ENCODE measurements at places on chromosomes 11 and 22.

- DNase-seq = peak; percentile 79
Measured at GRCh38 chr11:2700415-2701211, 819 bp upstream of the KCNQ1OT1 start.

DNA sequence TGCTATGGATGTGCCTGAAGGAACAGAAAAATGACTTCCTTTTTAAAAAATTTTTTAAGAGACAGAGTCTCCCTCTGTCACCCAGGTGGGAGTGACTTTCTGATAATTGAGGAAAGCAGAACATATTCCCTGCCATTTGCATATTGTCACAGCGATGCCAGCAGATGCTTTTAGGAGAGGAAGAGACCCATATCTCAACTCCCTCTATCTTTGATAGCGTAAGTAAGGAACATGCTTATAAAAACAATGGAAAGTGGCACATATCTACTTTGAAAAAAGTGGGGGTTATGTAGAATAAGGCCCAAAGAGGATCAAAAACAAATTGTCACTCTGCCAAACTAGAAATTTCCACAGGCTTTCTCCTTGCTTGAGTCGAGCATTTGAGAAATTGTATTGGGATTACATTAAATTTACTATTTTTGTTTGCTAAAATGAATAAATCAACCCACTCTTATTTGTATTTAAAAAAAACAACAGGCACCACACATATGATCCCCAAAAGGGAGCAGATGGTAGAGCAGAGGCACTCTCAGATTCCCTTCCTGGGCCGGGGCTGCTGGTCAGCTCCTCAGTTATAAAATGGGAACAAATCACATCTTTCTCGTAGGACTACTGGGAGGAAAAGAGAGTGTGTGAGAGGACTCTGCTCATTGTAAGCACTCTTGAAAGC, 68.8 kb upstream of the TSPAN18 start:
- DNase-seq = no peak

DNA sequence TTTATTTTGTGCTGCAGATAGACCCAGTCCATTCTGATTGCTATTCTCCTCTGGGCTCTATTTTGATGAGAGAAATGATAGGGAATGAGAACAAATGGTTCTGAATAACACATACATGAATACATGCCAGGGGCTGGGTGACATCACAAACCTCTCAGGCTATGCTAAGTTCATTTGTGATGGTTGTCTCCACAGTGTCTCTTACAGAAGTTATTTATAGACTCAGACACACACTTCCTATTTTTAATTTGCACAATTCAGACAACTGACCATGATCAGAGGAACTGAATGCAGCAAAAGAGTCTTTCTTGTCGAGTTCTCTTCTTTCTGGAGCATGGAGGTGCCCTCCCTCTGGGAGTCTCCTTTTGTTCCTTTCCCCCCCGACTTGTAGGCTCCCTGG, 991.7 kb downstream of the OPCML start:
- no peak for DNase-seq

- no peak for DNase-seq
Measured at GRCh38 chr11:45737056-45737455, 67.9 kb upstream of the SLC35C1 start.

DNA sequence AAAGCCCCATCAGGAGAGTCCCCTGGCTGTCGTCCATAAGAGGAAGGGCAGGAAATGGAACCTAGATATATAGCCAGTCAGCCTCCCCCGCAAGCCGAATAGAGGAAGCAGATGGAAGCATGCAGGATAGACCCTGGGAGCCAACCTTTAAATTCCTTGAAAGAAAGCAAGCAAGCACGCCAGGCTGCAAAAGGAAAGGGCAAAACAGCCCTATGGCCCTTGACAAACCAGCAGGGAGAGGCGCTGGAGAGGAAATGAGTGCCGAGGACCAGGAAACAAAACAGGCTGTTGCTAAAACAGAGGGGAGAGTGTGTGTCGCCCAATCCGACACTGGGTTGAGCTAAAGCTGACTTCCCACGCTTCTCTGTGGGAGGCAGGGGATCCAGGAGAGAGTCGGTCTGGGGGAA, 203.5 kb upstream of the MTNR1B start:
- peak; percentile 21 for DNase-seq

DNA sequence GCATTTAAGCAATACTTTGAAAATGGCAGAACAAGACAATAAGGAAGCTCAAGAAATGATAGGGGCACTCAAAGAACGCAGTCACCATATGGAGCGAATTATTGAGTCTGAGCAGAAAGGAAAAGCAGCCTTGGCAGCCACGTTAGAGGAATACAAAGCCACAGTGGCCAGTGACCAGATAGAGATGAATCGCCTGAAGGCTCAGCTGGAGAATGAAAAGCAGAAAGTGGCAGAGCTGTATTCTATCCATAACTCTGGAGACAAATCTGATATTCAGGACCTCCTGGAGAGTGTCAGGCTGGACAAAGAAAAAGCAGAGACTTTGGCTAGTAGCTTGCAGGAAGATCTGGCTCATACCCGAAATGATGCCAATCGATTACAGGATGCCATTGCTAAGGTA, 51.9 kb downstream of the SPECC1L start:
- peak; percentile 80 for DNase-seq

- DNase-seq = peak; percentile 85
Measured at GRCh38 chr22:27032091-27032761, 374.8 kb downstream of the MIAT start.

- DNase-seq = no peak
Measured at GRCh38 chr11:35134403-35135148, 4.4 kb upstream of the CD44 start.

- DNase-seq = no peak
Measured at GRCh38 chr11:133082453-133082781, 449.9 kb downstream of the OPCML start.

DNA sequence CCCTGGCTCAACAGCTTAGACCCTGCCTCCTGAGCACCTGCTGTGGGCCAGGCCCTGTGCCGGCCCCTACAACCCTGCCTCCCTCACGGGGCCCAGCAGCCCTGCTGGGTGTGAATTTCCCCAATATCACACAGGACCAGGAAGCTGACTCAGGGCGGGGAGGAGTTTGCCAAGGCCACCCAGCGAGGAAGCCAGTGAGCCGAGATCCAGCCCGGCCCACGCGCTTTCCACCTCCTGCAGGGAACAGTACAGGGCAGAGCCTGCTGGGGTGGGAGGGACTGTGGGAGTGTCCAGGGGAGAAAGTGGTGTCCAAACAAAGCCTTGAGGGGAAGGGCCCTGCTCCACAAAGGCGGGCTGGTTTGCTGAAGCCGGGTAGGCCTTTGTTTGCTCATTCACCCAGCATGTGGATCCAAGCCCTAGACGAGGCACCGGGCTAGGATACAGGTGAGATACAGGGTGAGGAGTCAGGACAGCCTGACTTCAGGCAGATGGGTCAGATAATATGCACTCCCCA, 26.8 kb downstream of the RPL3 start:
- DNase-seq = no peak

DNA sequence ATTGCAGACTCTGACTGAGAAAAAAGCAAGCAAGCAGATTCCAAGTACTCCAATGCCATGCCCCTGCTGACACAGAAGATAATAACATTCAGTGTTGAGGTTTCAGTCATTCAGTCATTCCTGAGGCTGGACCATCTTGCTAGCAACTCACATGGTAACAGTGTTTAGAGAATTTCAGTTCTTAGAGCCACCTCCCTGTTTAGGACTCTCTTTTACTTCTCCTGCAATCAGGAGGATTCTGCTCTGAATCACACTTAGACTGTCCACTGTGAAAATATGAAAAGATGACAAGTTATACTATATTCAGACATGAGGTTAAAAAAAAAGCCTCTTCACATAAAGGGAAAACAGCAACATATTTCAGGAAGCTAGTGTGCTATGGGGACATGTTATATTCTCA, 183.9 kb upstream of the CTSC start:
- DNase-seq = no peak

DNA sequence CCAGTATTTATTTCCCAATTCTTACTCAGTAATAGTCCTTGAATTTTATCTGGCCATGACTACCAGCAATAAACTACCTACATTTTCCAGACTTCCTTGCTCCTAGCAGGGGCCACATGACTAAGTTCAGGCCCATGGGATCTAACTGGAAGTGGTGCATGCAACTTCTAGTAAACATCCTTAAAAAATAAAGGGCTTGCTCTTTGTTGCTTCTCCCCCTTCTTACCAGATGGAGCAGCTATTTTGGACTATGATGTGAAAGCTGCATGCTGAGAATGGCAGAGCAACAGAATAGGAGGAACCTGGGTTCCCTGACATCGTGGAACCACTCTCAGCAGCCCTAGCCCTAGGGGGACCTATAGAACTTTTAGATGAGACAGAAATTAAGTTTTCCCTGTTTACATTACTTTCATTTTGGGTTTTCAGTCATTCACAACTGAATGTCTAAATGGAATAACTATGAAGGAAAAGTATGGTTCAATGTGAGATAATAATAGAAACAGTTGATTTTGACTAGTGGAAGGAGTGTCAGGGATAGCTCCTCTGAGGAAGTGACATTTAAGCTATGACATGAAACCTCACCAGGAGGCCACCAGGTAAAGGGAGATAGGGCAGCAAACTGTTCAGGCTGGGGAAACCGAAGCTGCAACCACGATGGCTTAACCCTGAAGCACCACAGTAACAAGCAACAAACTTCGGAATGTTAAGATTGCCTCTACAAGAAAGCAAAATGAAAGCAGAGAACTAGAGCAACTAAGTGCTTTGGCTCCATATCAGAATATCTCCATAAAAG, 48.9 kb downstream of the PHF21A start:
- DNase-seq = no peak

DNA sequence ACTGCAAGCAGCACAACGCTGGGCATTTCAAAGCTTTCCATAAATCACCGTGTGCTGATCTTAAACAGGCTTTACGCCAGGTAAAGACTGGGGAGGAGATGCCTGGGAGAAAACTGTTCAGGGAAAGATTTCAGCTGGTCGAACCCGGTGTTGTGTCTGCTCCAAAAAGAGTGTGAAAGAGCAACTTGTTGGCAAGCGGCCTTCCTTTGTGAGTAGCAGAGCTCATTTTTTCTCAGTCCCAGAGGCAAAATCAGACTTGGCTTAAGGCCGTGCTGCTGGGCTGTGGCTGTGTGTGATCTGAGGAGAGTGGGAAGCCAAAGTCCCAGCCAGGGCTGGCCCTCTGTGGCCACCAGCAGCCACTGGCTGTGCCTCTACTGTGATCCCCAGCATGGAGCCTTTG, 75.7 kb upstream of the E2F8 start:
- DNase-seq = no peak

DNA sequence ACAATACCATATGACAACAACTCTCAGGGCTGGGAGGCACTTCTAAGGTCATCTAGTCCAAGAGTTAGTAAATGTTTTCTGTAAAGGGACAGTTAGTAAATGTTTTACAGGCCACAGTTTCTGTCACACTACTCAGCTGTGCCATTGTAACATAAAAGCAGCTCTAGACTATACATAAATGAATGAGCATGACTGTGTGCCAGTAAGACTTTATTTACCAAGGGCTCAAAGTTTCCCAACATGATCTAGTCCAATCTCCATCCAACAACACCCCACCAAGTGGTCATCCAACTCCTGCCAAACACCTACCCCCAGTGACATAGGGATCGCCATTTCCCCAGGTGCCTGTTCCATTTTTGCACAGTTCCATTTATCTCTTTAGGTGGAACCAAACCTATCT, 12.1 kb downstream of the SERGEF start:
- no peak for DNase-seq

DNA sequence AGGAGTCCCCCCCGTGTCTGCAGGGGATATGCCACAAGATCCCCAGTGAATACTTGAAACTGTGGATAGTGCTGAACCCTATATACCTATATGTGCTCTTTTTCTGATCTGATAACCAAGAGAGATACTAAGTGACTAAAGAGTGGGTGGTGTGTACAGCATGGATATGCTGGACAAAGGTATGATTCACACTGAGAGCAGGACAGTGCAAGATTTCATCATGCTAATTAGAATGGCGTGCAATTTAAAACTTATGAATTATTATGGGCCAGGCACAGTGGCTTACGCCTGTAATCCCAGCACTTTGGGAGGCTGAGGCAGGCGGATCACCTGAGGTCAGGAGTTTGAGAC, 90.2 kb upstream of the ALKBH3 start:
- no peak for DNase-seq

- no peak for DNase-seq
Measured at GRCh38 chr11:72226701-72227100, 2.1 kb downstream of the INPPL1 start.

GRCh38 chr11:82747471-82747870, 13.8 kb upstream of the FAM181B start:
- no peak for DNase-seq

DNA sequence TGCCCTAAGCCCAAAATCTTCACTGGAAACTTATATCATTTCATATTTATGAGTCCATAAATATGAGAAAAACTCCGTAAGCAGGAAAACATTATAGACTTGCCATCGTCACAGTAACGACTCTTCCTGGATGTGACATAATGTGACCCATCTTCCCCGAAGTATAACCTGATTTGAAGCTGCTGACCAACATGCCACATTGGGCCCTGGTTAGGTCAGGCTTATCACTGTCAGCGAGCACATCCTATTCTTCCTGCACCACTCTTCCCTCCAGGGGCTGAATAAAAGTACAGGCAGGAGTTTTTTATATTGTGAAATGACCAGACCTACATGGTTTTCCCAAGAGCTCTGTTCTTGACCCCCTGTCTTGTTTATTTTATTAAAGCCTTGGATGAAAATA, 12.1 kb upstream of the BLID start:
- DNase-seq = peak; percentile 39

GRCh38 chr11:16204261-16204660, 152.1 kb downstream of the SOX6 start:
- DNase-seq = no peak

GRCh38 chr22:43377548-43377895, 34.3 kb upstream of the MPPED1 start:
- DNase-seq = no peak

DNA sequence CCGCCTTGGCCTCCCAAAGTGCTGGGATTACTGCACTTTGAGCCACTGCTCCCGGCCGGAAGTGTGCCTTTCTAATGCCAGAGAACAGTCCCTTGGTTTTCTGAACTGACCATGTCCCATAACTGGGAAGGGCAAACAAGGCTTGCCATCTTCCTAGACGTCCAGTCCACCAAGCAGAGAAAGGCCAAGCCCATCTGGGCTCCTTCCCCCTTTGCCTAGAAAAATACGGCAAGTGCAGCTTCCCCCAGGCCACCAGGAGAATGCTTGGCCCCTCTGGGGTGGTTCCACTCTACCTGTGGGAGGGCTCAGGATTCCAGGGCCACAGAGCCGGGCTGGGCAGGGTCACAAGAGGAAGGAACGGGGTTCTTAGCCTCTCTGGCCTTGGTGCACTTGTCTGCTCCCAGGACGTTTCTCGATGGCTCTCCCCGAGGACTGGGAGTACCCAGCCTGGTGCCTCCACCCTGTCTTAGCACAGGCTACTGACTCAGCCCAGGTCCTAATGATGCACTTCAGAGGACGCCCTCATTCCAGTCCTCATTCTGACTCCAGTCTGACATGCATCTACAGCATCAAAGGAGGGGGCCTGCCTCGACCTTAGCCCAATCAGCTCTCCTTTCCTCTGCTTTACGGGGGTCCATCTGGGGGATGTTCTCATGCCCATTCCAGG, 1.2 kb downstream of the USP2 start:
- DNase-seq = peak; percentile 6

Measured in SK-N-SH (cell line).